ENCODE measurements at places on chromosomes 4 and X. TPM values are rescaled to one million over a fixed set of nuclear protein-coding genes. Genes with fewer than 3 reads are reported as not detected.

DNA sequence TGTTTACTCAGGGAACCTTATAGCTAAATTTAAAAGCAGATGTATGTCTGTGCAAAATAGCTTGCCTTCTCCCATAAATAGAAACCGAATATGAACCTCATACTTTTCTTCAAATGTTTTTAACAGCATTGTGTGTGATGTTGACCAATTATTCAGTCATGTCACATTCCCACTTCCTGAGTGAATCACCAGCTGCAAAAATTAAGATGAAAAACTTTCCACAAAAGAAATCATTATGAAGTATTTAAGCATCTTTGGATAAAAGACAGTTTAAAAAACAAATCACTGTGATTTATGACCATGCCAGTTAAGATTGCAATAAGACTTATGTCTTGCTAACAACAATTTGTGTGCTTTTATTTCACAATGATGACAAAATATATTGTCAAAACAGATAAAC is 220.1 kb downstream of the PDGFC start:
- no peak for DNase-seq

PCYT1B gene
- 1.5 TPM for polyA plus RNA-seq

DNA sequence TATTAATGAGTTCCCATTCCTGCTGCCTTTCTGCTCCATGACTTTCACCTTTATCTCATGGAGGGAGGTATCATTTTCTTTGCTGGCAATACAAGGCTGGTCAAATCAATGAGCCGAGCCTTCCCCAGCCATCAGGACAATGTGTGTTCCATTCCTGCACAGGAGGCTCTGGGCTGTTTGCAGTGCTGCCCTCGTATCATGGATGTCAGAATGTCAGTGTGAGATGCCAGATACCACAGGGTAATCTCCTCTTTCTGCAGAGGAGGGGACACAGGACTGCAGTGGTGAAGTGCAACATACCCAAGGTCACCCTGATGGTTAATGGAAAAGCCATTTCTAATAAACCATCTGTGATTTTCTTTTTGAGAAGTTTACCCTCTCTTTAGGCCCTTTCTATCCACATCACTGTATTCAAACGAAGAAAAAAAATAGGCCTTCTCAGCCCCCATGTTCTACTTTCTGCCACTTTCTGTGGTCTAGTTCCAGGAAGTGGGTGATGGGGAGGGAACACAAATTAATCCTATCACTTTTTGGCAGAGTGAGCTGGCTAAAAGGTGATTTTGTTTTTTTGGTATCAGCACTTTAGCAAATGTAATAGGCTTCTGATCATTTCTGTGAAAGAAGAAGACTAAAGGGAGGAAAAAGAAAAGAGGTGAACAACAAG is 490.2 kb upstream of the BOD1L1 start:
- DNase-seq, result no peak

DNA sequence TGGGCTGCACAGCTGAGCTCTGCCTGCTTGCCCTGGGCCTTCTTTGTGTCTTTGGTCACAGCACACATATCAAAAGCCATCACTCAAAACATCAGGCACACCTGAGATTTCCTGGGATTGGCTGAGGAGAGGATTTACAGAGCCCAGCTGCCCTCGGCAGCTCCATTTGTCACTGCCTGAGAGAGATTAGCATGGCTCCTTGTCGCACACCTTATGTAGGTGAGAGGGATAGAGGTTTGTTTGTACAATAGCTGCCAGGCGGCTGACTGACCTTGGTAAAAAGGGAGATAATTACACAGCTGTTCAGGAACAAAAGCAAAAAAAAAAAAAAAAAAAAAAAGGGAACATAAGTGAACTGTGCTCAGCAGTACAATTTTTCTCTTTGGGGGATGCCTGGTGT is 63.2 kb downstream of the MGST2 start:
- no peak for DNase-seq

GLRA3 gene
- polyA plus RNA-seq, result not detected

SSX4B gene
- polyA plus RNA-seq, result not detected

DNA sequence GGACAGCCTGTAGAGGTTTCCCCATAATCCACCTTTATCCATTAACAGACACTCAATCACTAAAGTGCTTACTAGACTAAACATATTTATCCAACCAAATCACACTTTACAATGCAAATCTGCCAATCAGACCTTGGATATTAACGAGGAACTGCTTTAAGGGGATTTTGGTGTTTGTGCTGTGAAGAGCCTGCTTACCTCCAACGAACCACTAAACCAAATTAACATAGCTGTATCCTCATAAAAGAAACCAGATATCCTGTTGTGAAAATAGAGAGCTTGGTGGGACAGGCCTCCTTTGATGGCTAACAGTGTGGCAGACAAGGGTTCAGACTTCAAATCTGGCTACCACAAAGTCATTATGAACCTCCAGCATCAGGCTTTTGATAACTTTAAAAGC is 252.6 kb upstream of the HAND2 start:
- no peak for DNase-seq

- DNase-seq, result no peak
These were observed 24.7 kb downstream of the CYP2U1 start for GRCh38 chr4:107956011-107956410.

Data from muscle of leg (tissue), 16 donors.